ENCODE measurements at places on chromosomes 5 and 9.

- no peak for DNase-seq
These were observed 117.7 kb downstream of the GAS1 start for GRCh38 chr9:86829496-86830046.

GRCh38 chr5:96741106-96741505, 66.6 kb downstream of the ERAP1 start:
- no peak for DNase-seq

DNA sequence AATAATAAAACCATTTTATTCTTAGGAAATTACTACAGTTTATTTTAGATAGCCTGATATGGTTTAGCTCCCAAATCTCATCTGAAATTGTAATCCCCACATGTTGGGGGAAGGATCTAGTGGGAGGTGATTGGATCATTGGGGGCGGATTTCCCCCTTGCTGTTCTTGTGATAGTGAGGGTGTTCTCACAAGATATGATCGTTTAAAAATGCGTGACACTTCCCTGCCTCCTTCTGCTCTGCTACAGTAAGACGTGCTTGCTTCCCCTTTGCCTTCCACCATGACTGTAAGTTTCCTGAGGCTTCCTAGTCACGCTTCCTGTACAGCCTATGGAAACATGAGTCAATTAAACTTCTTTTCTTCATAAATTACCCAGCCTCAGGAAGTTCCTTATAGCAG, 122.4 kb upstream of the FGF10 start:
- DNase-seq: no peak

- DNase-seq: no peak
These were observed 437.0 kb downstream of the ZNF608 start for GRCh38 chr5:124309241-124309980.

- no peak for DNase-seq
These were observed 27.0 kb downstream of the C5 start for GRCh38 chr9:121023064-121023463.

DNA sequence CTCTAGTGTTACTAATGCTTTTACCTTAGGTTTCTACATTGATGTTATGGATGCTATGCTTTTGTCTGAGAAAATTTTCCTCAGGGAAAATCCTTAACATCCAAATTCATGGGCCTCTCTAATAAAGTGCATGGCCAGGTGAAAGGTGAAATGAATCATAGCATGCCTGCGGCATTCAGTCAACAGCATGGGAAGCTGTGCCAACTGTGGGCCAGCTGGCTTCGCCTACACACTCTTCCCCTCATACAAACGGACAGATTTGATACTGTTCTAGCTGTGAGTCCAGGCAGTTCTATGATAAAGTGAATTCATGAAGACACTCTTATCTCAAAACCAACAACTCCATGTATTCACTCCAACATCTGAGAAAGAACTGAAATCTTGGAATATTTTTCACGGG, 374.1 kb downstream of the PLK2 start:
- no peak for DNase-seq

GRCh38 chr9:87292449-87293191, 205.0 kb upstream of the DAPK1 start:
- no peak for DNase-seq

DNA sequence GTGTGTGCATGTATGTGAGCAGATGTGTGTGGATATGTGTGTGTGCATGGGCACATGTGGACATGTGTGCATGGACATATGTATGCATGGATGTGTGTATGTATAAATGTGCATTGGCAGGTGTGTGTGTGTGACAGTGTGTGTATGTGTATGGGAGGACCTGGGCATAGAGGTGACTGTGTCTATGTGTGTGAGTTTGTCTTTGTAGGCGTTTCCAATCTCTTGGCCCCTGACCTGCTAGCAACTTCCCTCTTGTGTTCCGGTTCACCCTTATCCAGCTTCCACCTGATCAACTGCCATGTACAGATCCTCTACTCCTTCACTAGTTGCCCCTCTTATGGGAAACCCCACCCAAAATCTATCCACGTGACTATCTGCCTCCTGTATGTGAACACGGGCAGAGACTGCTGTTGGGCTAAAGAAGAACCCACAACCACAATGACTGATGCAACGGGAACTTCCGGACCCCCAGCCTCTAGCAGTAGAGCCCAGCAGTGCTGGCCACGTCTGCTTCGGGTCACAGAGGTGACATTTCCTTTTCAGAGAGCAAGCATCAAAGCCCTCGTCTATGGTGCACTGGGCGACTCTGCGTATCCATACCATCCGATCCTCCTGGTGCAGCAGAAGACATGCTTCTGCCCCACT, 24.9 kb upstream of the GADD45G start:
- no peak for DNase-seq
